ENCODE measurements at places on chromosomes 11 and 22.

DNA sequence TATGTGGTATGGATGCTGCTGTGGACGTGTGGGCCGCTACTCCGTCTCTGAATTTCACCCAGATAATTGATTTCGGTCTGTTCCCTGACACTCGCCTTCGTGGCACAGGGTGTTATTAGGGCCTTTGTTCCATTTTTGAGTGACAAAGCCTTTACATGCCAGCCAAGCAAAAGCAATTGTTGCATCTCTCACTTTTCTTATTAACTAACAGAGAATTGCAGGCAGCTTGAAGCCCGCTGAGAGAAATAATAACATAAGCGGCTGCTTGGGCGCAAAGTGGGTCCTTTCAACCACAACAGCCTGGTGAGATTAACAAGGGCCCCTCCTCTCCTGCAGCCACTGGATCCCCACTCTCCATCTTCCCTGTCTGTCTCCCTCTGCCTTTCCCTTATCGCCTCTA, 449.4 kb downstream of the NTM start:
- DNase-seq: no peak

GRCh38 chr22:28570696-28571373, 108.8 kb downstream of the TTC28 start:
- no peak for DNase-seq

- no peak for DNase-seq
These were observed 102.4 kb downstream of the PTPRJ start for GRCh38 chr11:48082771-48083170.

DNA sequence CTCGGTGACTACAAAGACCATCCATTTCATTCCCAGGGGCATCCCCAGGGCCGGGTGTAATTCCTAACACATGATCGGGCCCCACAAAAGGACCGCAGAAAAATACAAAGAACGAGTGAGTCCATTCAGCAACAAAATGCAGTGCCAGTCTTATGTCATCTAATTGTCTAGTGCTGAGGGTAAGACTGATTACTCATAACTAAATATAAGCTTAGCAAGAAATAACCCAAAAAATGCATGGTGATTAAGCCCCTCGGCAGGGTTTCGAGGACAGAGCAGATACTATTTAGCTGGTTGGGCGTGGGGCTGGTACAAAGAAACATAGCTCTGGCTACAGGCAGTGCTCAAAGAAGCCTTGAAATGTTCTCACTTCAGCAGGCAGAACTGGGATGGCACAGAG, 1078.9 kb downstream of the OPCML start:
- DNase-seq: no peak

- peak; percentile 99 for DNase-seq
These were observed 35.8 kb downstream of the MAML2 start for GRCh38 chr11:96306933-96307775.

DNA sequence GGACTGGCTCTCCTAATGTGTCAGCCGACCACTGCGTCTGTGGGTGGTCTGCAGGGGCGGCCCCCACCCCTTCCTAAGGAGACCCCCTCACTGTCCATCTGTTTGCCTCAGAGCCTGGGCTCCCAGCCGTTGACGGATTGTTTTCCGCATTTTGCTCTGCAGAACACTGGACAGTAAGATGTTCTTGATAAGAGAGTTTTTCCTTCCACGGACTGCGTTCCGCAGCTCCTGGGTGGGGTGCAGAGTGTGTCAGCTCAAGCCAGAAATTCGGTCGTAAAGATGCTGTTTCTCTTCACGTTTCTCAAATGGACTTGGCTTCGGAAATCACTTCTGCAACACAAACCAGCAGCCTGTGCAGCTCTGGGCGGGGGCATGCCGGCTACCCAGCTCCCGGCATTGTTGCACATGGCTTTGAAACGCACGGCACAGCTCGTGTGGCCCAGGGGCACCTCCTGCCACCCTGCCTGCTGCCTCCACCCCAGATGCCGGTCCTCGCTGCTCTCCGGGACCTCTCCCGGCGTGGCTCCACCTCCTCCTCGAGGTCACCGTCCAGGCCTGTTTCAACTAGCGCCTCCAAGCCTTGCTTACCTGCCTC, 2.9 kb upstream of the MRGPRG start:
- DNase-seq: no peak

DNA sequence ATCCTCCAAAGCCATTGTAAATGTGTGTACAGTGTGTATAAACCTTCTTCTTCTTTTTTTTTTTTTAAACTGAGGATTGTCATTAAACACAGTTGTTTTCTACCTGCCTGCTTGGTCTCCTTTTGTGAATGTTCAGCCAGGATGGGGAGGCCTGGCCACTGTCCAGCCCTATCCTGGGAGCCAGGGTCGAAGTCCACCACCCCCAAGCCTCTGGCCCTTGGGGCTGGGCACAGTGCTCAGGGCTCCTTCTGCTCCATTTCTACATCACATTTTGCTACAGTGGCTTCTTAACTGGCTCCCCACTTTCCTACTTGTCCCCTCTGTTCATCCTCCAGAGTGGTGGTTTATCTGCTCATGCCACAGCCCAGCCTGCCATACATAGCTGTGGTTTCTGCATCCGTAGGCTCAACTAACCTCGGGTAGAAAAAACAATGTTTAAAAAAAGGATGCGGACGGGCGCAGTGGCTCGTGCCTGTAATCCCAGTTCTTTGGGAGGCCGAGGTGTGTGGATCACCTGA, 2.5 kb upstream of the SMARCB1 start:
- DNase-seq: no peak

GRCh38 chr11:72308226-72309073, 64.5 kb upstream of the PHOX2A start:
- DNase-seq: peak; percentile 58

DNA sequence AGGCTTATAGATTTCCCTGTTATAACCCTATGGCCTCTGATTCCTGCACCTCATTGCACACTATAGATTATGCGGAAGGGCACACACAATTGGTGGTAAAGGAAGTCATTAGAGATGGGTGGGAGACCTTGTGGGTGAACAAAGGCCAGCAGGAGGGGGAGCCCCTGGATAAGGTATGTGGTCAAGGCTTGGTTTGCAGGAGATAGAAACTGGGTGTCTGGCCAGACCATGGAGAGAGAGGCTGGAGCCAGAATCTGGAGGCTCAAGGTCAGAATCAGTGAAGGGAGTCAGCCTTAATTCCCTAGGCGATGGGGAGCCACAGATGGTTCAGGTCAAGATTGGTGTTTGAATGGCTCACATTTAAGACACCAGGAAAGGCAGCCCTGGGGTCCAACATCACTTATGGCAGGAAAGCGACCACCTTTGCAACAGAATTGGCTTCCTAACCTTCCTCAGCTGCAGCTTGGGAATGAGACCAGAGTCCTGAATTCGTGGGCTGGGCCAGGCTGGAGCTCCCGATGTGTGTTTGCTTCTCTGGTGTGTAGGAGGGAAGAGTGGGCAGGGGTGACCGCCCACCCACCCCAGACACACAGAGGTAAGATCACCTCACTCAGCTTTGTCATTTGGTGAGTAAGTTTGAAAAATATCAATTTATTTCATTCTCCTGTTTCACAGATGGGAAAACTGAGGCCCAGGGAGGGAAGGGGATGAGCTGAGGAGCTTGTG, 22.7 kb upstream of the SCUBE1 start:
- DNase-seq: no peak

GRCh38 chr11:117005758-117006157, 92.5 kb downstream of the SIK3 start:
- DNase-seq: no peak

GRCh38 chr22:39839917-39840510, 53.5 kb downstream of the ENTHD1 start:
- no peak for DNase-seq

DNA sequence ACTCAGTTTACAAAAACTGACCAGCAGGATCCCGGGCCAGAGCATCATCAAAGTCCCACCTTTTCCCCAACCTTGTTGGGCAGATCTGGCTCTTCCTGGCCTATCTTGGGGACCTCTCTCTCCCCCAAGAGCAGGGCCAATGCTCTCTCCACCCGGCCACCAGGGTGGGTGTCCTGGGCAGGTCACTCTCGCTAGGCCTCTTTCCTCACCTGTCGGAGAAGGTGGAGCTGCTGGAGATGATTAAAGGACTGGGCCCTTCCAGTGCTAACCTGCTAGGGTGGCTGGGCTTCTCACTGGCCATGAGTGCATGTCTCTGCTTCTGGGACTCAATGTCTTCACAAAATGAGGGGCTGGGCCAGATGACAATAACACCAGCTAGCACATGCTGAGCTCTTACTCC, 2.9 kb upstream of the CAPN5 start:
- no peak for DNase-seq
